ENCODE measurements at places on chromosomes 12 and 14.

DNA sequence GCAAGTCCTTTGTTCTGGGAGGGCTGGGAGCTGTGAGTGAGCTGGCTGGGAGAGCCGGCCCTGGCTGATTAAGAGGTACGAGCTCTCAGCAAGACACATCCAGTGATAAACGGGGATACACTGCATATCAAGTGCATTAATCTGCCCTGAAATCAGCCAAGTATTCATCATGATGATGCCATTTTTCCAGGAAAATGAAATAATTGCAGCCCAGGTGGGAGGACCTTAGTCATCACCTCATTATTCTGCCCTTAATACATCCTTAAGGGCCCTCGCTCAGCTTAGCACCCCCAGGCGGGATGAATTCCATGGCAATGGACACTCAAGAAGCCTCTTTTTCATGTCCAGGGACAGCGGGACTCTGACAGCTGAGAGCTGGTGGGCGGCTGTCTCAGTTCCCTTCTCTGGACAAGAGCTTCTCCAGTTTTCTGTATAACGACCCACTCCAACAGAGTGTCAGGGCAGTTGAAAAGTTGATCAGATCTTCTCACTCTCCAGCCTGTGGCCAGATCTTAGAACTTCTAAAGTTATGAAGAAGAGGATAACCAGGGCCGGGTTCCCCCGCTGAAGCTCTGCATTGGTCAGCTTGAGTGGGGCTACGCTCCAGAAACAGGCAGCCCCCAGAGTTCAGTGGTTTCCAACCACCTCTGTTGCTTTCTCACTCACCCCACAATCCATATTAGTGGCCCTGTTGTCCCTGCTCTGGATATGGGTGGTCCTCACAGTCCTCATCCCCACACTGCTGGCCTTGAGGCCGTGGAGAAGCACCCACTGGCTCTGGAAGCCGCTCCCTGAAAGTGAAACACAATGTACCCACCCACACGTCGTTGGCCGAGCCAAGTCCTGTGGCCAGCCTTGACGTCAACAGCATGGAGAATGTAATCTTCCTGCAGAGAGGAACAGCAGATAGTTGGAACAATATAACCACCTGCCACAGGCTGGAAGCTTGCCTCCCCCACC is 306.2 kb upstream of the DIO3 start:
- no peak for DNase-seq

GRCh38 chr14:24234095-24235005 is 1.6 kb downstream of the GMPR2 start:
- no peak for DNase-seq

DNA sequence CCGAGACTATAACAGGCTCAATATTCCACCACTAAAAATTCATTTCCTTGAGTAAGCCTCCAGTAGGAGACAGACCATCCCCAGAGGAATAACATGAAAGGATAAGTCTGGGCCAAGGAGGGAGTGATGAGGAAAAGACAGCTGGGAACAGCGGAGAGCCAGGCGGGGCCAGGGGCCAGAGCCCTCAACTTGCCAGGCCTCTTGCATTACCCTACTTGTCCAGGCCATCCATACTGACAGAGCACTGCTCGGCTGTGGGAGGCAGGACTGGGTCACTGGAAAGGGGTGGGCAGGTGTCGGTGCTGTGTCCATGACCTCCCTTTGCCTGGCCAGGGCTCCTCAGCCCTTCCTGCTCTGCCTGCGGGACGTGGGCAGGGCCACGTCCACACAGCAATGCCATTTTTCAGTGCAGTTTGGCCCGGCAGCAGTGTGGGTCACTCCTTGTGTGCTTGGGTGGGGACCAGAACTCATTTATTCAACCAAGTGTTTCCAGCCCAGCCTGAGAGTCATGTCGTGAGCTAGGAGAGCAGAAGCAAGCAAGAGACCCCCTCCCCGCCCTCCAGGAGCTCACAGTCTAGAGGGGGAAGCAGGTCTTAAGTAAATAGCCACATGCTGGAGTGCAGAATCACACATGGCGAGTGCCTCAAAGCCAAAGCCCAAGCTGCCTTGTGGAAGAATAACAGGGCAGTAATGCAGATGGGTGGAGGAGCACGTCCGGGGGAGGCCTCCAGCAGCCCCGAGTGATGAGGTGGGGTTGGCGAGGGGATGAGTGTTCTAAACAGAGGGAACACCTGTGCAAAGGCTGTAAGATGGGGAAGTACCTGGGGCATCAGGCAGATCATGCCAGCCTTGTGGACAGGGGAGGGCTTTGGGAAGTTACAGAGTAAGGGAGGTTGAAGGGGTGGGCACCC is 8.9 kb upstream of the FAIM2 start:
- DNase-seq = no peak

GRCh38 chr12:118334939-118335567 is 37.7 kb downstream of the TAOK3 start:
- DNase-seq = no peak

DNA sequence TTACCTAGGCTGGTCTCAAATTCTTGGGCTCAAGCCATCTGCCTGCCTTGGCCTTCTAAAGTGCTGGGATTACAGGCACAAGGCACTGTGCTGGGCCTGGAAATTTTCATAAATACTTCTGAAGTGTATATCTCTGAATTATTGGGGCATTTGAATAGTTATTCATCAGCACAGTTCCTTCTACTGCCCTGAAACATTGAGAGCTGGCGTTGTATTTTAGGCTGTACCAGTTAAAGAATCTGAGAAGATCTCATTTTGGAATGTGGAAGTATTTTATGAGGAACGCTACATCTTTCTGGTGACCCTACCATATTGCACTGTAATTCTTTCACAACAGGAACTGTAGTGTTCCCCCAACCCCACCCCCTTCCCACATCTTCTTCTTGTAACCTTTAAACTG is 349.0 kb upstream of the RGS6 start:
- DNase-seq = no peak

GRCh38 chr14:58898655-58899316 is 261.0 kb downstream of the DACT1 start:
- peak; percentile 96 for DNase-seq

GRCh38 chr12:127962303-127962702 is 304.7 kb upstream of the TMEM132C start:
- DNase-seq = no peak

DNA sequence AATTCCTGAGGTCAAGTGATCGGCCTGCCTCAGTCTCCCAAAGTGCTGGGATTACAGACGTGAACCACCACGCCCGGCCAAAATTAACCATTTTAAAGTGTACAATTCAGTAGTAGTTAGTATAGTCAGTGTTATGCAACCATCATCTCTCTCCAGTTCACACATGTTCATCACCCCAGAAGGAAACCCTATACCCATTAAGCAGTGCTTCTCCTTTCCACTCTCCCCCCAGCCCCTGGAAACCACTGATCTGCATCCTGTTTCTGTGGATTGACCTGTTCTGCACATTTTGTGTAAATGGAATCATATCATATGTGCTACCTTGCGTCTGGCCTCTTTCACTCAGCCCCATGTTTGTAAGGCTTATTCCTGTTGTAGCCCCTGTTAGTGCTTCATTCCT is 52.2 kb downstream of the PHETA1 start:
- no peak for DNase-seq

GRCh38 chr12:22360774-22361173 is 26.3 kb upstream of the ST8SIA1 start:
- no peak for DNase-seq

GRCh38 chr12:124940393-124941169 is 26.1 kb upstream of the UBC start:
- peak; percentile 88 for DNase-seq

GRCh38 chr14:64828071-64828470 is 51.6 kb downstream of the SPTB start:
- DNase-seq = no peak

DNA sequence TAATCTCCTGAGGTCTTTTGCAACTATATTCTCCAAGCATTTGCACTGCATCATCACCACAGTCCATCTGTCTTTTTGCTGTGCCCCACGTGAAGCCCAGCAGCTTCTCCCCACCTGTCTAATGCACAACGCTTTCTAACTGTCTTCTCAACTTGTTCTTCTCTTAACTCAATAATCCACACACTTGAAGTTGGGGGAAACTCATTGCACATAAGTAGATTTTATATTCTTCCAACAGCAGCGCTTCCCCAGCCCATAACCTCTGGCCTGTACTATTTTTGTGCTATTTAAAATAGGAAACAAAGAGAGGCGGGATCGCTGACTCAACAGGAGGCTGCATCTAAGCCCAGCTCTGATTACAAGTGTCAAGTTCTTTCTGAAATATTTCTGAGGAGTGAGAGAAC is 226.7 kb downstream of the GXYLT1 start:
- DNase-seq = no peak

- DNase-seq = no peak
These were observed 73.5 kb downstream of the TNFAIP2 start for GRCh38 chr14:103196716-103197115.

- DNase-seq = no peak
These were observed 6.8 kb upstream of the IRF2BPL start for GRCh38 chr14:77035267-77035666.

GRCh38 chr12:27424631-27425230 is 21.8 kb upstream of the SMCO2 start:
- DNase-seq = peak; percentile 79

DNA sequence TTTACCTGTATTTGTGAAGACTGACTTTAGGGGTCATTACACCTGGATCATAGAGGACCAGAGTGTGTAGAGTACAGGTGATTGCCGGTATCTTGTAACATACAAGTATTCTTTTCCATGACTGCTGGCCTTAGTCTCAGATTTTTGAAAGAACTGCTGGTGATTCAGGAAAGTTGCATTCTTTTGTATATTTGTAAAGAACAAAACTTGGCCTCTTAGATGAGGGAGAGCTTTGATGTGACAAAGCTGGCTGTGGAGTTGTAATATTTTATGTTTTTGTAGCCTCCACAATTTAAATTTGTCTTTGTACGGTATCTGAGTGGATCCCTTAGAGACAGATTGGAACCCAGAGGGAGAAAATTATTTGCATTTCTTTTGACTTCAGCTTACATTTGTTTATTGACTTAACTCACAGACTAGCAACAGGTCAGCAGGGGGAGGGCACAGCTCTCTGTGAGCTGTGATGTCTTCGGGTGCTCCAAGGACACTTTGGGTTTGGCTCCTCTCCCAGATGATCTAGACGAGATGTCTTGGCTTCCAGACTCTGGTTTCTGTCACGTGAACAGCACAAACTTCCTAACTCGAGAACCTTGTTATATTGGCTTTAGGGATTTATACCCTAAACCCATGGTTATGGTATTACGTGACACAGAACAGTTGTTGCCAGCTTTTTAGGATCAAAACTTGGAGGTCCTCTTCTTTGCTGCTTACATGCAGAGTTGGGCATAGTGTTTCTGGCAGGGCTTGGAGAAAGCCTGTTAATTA is 65.9 kb downstream of the DAAM1 start:
- peak; percentile 98 for DNase-seq

DNA sequence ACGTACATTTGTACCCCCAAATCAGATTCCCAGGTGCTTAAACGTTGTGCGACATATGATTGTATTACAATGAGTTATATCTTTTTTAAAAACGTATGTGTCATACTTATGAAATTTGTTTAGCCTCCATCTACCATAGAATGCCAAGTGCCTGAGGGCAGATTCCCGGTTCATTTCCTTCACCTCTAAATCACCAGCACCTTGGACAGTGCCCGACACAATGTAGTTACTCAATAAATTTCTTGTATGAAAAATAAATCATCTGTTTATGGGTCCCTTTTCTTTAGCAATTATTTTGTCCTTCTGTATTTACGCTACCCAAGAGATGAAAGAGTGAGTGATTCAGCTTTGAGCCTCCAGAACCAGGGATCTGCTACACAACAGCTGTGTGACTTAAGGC is 157.4 kb downstream of the TBX5 start:
- no peak for DNase-seq

- DNase-seq = no peak
These were observed 27.1 kb upstream of the RPLP0 start for GRCh38 chr12:120228041-120228290.

DNA sequence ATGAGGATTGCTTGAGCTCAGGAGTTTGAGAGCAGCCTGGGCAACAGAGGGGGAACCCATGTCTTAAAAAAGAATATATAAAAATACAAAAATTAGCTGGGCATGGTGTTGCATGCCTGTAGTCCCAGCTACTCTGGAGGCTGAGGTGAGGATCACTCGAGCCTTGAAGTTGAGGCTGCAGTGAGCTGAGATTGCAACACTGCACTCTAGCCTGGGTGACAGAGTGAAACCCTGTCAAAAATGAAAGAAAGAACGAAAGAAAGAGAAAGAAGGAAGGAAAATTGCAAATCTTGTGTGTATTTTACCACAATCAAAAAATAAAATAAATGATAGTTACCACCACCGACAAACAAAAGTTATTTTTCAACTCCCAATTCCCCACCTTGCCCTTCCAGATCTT is 45.3 kb downstream of the SPRING1 start:
- DNase-seq = no peak

GRCh38 chr14:79704041-79704807 is 507.1 kb downstream of the DIO2 start:
- DNase-seq = no peak

- no peak for DNase-seq
These were observed 86.6 kb upstream of the DYNC1H1 start for GRCh38 chr14:101877766-101878165.

- DNase-seq = no peak
These were observed 421.2 kb upstream of the FBXO33 start for GRCh38 chr14:39853441-39853840.

DNA sequence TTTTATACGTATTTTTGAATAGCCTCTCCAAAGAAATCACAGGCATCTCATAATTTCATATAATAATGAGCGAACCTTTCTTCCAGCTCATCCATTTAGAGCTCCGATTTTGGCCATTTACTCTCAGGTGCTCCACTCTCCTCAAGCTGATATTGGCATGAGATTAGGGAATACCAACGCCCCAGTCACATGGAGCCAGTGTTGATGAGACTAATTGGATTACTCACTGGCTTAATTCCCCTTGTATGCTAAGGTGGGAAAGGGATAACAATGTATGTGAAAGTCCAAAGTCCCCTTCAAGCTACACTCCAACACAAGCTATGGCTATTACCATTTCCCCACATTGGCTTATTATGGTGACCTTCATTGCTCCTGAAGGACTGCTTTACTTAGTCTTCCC is 76.6 kb upstream of the NAV3 start:
- no peak for DNase-seq

DNA sequence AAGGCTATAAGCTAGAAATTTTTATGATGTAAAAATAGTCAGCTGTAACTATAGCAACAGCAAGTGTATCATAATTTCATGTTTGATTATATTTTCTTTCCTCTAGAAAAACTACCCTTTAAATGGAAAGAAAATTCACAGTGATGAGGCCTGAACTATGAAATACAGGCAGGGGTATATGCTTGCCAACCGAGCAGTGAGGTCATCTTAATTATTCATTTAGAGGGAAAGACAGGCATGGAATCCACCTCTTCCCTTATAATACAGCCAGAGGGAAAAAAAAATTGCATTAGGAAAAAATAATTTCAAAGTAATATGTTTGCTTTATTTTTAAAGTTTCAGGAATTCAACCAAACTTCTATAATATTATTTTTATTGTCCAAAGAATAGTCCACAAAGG is 139.8 kb downstream of the EPS8 start:
- DNase-seq = no peak

- DNase-seq = peak; percentile 3
These were observed 7.1 kb upstream of the CCDC175 start for GRCh38 chr14:59583755-59584154.

GRCh38 chr14:31787377-31787776 is 226.2 kb downstream of the NUBPL start:
- no peak for DNase-seq
